GM19239 (cell line): ENCODE measurements at places on chromosomes 12 and 14.
A peak's percentile ranks its signal among the peaks of the same experiment; 100 is the strongest.

GRCh38 chr12:53768976-53769375 lies 17.2 kb upstream of the CISTR start:
- no peak for DNase-seq

DNA sequence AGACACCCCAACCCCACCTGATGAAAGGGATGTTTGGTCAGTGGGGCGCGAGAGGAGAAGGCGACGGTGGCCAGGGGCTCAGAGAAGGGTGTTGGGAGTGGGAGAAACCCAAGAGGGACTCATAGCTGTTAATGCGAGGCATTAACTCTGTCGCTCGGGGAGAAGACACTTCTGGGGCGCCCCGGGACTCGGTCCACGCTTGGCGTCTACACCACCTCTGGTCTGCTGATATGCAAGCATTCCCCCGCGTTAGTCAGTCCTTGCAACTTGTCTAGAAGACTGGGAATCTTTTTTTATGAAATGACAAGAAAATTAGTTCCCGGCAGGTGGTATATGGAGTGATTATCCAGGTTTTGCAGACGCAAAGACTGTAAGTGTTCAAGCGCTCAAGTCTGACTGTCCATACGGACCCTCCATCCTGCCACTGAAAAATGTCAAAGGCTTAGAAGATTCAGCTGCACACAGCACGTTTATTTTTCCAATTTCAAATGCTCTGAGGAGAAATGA lies 360 bp upstream of the SLC35F4 start:
- DNase-seq, result no peak

DNA sequence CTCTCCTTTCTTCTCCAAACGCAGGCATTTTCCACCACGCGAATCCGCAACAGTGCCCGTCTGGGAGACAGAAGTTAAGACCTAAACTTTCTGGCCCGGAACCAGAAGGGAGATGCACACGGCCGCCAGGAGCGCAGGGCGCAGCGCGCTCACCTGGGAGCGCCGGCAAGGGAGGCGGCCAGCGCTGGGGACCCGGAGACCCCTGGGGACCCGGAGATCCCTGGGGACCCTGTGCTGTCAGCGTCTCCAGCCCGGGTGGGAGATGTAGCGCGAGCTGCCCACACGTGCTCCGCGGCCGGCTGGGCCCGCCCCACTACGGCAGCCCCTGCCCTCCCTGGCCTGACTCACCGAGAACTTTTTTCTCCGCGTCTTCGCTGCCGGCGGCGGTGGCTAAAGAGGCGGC lies 620 bp downstream of the YBX3 start:
- peak; percentile 50 for DNase-seq

GRCh38 chr12:114473018-114473417 lies 67.1 kb upstream of the TBX5 start:
- no peak for DNase-seq

- DNase-seq, result no peak
Observed at GRCh38 chr14:56173365-56173922, 55.2 kb downstream of the PELI2 start.

- no peak for DNase-seq
Observed at GRCh38 chr12:64790166-64790565, 31.0 kb upstream of the GNS start.

DNA sequence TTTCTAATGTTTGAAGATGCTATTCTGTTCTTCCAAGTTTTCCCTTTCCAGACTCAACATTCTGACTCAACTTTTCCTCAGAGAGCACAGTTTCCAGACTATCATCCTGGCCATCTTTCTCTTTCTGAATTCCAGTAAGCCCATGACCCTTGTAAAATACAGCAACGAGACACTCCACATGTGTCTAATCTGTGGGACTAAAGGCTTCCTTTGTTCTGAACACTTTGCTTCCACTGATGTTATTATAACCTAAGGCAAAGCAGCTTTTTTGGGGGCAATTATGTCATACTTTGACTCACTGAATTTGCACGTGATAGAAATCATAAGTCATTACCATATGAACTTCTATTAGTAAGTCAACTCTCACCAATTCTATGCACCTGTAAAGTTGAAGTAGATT lies 6.3 kb upstream of the ART4 start:
- no peak for DNase-seq

DNA sequence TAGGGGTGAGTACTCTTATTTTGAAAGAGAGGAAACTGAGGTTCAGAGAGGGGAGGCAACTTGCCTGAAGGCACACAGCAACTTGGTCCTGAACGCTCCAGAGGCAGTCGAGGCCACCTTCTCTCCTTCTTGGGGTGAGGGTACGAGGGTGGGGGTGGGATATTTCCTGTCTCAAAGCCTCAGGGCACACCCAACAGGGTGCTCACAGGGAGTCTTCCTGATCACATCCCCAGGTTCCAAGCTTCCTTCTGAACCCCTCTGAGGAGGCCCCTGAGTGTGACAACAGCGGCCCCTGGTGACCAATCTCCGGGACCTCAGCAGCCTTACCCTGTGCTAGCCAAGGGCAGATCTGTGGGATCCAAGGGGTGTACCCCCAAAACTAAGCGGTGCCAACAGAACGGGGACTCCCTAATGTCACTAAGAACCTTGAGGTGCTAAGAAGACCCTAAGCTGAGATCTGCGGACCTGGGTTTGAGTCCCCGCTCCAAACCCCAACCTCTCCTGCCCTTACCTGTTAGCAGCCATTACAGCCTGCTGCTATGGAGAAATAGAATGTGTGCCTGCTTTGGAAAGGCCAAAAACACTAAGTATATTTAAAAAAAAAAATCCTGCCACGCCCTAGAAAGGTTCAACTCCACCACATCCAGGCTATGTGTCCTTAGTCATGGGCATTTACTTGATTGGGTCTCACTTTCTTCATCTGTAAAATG lies 57.9 kb downstream of the TRPV4 start:
- DNase-seq, result peak; percentile 70

GRCh38 chr12:107014055-107014454 lies 27.1 kb upstream of the MTERF2 start:
- DNase-seq, result no peak

- no peak for DNase-seq
Observed at GRCh38 chr12:6828781-6829535, 751 bp downstream of the P3H3 start.

DNA sequence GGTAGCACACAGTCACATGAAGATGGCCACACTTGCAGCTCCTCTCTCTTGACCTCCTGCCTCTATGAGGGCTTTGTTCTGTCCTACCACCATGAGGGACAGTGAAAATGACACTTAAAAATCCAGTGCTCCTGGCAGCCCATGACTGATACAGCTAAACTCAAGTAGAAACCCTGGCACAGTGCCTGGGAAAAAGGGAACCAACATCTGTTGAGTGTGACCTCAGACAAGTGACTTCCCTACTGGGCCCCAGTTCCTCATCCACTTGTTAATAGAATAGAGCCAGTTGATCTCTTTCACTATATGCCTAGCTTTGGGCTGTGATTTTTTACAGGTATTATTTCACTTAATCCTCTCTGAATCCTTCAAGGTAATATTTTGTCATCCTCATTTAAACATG lies 4.8 kb downstream of the GUCY2C start:
- DNase-seq, result no peak

- no peak for DNase-seq
Observed at GRCh38 chr12:105227879-105228278, 8.1 kb downstream of the APPL2 start.

DNA sequence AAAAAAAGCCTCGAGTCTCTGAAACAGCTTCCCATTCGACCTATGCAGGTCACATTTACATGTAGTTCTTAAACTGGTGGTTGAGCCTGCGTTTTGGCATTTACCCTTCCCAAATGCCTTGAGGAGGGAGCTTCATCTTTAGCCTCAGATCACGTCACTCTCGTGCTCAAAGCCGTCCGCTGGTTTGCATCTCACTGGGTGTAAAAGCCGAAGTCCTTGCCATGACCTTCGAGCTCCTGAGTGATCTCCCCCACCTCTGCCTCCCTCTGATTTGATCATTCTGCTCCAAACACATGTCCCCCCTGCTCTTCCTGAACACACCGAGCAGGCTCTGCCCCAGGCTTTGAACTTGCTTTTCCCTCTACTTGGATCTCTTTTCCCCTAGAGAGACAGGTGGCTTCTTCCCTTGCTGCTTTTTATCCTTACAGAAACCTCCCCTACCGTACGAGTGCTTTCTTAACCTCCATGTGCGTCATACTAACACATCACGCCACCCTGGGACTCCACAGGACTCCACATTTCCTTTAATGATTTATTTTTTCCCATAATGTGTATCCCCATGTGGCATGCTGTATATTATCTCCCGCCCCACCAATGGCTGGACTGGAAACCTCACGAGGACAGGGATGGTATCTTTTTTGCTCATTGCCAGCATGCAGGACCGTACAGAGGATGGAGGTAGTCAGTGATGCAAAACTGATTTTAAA lies 610.7 kb downstream of the VRK1 start:
- no peak for DNase-seq

DNA sequence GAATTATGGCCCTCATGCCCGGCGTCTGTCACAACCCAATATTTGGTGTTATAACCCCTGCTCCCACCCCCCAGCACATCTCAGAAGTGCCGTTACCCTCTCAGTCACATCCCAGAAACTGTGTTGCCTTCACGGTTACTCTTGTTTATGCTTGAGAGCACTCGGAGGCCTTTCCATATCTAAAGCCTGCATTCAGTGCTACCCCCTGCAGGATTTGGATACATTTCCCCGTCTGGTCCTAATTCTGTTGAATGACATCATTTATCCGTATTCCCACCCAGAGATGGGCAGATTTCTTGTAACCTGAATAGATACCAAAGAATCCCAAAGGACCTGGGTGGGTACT lies 19.1 kb upstream of the FOS start:
- no peak for DNase-seq

GRCh38 chr12:38204831-38205230 lies 111.7 kb upstream of the ALG10B start:
- no peak for DNase-seq

- DNase-seq, result no peak
Observed at GRCh38 chr12:130155416-130156073, 6.7 kb upstream of the FZD10 start.

- no peak for DNase-seq
Observed at GRCh38 chr14:89415159-89415558, 1.9 kb downstream of the FOXN3 start.

- DNase-seq, result no peak
Observed at GRCh38 chr14:32576977-32577376, 247.9 kb downstream of the AKAP6 start.

- no peak for DNase-seq
Observed at GRCh38 chr14:31990183-31990857, 86.8 kb upstream of the ARHGAP5 start.

DNA sequence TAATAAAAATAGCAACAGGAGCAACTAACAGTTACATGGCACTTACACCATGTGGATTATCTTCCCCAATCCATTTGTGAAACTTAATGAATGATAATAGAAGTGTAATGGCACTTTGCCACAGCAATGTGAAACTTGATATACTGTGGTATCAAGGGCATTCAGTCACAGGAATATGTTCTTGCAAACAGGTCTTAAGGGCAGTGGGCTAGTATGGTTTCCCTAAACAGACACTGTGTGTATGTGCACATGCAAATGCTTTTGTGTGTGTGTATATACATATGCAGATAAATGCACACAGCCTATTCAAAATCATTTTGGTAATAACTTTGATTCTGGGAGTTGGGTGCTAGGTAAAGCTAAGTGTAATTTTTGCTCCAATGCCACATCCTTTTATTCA lies 26.2 kb upstream of the ARHGAP5 start:
- no peak for DNase-seq

DNA sequence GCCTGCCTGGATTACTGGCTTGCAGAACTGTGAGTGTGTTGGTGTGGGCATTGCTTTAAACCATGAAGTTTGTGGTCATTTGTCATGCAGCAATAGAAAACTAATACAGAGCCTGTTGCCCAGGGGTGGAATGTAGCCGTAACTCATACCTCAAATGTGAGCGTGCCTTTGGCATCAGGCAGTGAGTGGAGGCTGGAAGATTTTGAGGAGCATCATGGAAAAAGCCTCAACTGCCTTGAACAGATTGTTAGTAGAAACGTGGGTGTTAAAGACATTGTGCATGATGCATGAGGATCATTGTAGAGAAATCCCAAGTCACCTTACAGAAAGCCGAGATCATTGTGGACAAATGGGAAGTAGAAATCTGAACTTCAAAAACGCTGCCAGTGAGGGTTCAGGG lies 580.5 kb downstream of the AACS start:
- no peak for DNase-seq

GRCh38 chr12:121452340-121452984 lies 52.5 kb downstream of the RNF34 start:
- no peak for DNase-seq

DNA sequence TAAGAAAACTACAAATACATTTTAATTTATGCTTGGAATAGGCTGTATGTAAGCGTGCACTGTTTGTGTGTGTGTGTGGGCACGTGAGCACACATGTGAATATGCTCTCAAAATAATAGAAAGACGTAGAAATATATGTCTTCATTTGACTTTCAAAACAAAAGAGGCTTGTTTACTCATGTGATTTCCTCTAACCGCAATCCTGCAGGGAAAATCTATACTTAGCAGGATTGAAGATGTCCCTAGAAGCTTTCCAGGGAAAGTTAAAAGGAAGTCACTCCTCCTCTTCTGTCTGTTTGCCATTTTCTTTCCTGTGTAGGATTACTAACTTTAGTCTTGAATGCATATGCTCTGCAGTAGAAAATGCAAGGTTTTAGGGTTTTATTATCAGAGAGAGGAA lies 404.7 kb downstream of the MDGA2 start:
- no peak for DNase-seq

DNA sequence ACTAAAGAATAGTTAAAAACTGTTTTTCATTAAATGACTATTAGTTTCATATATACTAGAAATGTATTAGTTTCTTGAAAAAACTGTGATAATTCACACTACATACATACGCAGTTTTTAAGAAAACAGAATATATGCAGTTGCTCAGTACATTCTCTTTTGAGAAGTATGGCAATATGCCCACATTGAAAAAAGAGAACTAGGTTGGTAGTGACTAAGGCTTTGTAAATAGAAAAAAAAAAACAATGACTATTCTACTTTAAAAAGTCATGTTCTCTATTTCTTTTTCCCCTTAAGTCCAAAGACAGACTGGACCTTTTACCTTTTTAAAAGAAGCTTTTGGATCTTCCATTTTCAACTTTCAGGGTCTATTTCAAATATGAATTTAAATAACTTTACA lies 25.0 kb downstream of the SNX6 start:
- no peak for DNase-seq
